ENCODE measurements at places on chromosomes 5 and 9. TPM values are rescaled to one million over a fixed set of nuclear protein-coding genes. Genes with fewer than 3 reads are reported as not detected.
A peak's percentile ranks its signal among the peaks of the same experiment; 100 is the strongest.

DNA sequence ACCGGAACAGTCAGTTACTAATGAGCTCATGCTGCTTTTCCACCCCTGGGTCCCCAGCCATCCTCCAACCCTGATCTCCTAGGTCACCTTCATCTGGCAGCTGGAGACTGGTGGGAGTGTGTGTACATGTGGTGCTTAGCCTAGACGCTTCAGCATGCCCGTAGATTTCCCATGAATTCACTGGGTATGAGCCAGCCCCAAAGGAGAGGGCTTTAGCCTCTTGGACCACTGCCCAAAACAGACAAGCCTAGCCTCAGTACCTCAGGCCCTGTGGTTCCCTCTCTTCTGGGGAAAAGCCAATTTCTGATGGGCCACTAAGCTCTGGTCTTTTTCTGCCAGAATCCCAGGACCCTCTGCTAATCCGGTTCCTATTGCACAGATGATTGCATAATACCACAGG lies 48.0 kb upstream of the ASTN2 start:
- DNase-seq: no peak

GRCh38 chr5:181124526-181124925 lies 6.4 kb downstream of the OR2V1 start:
- DNase-seq: no peak

PITX1 gene
- total RNA-seq: 0.76 TPM

DNA sequence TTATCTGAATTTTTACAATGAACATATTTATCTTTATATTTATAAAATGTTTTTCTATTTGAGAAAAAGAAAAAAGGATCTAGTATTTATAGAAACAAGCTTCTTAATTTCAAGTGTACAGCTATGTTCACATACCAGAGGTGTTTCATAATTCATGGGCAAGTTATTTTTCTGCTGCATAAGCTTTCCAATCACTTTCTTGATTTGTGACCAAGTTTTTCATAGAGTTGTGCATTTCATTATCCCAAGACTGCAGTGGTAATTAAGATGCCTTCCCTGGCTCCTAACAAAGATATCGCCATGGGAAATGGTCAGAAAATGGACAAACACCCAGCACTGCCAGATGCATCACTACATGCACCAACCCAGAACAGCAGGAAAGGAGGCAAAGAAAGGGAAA lies 124.6 kb downstream of the GNAQ start:
- no peak for DNase-seq

GRCh38 chr5:6719417-6719816 lies 6.2 kb downstream of the TENT4A start:
- no peak for DNase-seq

GRCh38 chr5:132500931-132501628 lies 10.5 kb upstream of the IRF1 start:
- peak; percentile 46 for DNase-seq

- no peak for DNase-seq
Observed at GRCh38 chr5:160342413-160342941, 27.9 kb downstream of the C1QTNF2 start.

ENTPD2 gene
- total RNA-seq: 0.69 TPM

All from glutamatergic neuron (in vitro differentiated cells).